ENCODE measurements at places on chromosomes 7 and 10.

DNA sequence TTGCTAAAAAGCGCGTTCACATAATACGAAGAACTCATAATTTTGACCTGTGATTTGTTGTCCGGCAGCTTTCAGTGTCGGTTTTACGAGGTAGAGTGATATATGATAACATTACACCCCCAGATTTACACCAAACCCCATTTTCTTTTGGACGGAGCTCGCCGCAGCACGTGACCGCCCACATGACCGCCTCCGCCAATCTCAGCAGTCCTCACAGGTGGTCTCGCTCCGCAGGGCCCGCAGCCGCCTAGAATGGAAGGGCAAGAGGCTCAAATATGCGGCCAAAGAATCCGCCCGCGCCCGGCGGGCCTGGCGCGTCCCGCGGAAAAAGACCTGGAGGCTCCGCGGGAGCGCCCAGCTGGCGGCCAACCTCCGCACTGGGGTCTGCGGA lies at the start of gene HOXA7:
HOXA7 (minus strand) TSS at position 168 of the 391 bp plus-strand sequence; CDS start at position 38, 130 bp downstream.
- no peak for DNase-seq

DNA sequence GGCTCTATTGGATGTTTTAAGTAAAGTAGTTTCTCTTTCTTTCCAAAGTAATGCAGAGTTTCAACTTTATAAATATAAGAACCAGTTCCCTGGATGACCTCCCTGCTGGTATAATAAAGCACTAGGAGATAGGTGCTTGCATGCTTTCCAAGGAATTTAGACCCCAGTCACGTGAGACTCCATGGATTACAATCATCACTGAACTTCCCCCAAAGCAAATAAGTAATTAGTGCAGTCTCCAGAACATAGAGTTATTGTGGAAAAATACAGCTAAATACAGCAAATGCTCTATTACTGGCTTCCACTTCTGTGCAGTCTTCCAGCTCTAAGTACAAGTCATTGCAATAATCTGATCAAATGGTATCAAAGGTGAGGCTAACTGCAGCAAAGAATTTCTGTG lies 220.2 kb upstream of the STEAP1 start:
- no peak for DNase-seq

DNA sequence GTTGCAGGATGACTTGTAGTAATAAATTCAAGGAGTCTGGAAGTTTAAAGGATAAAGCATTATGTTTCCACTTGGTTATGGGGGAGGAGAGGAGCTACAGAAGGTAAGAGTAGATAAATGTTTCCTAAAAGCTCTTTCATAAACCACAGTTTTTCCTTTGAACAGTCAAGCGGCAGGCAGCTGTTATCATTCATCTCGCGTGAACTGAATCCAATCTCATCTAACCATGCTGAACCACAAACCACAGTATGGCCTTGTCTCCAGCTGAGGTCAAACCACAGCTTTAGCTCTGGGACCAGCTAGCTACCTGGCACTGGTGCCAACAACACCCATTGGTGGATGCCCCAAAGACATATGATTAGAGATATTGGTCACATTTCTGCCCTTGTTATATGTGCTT lies 63.3 kb downstream of the NOC3L start:
- DNase-seq, result no peak

DNA sequence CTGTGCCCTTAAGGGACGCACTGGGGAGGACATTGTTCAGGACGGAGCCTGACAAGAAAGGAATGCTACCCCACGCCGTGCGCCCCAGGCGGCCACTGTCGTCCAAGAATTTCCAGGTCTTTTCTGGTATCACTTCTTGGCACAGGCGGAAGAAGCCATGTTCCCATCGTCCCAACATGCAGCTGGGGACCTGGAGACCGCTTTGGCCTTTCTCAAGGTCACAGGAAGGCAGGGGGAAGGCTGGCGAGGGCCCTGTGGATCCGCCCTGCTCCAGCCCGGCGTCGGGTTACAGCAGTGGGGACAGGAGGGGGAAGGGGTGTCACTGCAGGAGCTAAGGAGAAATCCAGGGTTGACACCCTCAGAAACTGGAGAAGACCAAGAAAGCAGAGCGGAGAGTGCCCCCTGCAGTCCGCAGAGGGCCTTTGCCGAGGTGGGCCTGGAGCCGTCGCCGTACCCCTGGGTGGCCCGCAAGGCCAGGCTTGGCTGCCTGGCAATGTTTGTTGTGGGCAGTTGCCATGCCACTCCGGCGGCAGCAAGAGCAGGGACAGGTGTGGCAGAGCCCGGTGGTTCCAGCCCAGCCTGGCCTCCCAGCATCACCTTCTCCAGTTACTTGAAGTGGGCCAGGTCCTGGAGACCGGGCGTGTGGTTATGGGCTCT lies 104.1 kb downstream of the LHPP start:
- DNase-seq, result no peak

DNA sequence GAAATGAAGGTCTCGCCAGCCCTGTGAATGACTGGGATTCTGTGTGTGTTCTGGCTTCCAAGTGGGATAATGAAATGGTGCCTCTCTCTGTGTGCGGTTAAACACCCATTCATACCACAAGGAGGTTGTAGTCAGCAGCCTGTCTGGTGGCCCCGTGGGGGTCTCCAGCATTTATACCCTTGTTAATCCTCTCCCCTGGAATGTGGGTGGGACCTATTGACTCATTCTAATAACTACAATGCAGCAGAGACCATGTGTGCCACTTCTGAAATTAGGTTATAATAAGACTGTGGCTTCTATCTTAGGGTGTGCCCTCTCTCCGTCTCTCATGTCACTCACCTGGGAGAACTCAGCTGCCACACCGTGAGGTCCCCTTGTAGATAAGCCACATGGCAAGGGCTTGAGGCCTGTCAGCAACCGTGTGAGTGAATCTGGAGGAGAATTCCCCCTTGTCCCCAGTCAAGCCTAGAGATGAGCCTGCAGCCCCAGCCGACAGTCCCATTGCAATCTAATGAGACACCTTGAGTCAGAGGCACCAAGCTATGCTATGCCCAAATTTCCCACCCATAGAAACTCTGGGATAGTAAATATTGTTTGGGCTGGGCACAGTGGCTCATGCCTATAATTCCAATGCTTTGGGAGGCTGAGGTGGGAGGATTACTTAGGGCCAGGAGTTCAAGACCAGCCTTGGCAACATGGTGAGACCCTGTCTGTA lies 106.8 kb downstream of the GALNT17 start:
- no peak for DNase-seq

DNA sequence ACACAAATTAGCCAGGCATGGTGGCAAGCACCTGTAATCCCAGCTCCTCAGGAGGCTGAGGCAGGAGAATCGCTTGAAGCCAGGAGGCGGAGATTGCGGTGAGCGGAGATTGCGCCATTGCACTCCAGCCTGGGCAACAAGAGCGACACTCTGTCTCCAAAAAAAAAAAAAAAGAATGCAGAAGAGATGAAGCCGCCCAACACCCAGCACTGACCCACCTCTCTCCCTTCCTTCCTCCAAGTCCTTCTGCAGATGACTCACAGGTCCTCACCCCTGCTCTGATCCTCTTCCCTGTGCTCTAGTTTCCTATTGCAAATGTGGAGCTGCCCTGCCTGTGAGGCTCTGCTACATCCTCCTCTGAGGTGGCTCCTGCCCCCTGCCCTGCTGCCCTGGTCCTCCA lies 22.0 kb upstream of the OPALIN start:
- DNase-seq, result no peak

GRCh38 chr7:85094046-85094725 lies 92.7 kb downstream of the SEMA3D start:
- DNase-seq, result no peak

All from dorsolateral prefrontal cortex (tissue), 122 donors.